NCI-H446 treated with DMSO at 0.1 percent for 48 hours (cell line): ENCODE measurements at places on chromosomes 7 and 10.

DNA sequence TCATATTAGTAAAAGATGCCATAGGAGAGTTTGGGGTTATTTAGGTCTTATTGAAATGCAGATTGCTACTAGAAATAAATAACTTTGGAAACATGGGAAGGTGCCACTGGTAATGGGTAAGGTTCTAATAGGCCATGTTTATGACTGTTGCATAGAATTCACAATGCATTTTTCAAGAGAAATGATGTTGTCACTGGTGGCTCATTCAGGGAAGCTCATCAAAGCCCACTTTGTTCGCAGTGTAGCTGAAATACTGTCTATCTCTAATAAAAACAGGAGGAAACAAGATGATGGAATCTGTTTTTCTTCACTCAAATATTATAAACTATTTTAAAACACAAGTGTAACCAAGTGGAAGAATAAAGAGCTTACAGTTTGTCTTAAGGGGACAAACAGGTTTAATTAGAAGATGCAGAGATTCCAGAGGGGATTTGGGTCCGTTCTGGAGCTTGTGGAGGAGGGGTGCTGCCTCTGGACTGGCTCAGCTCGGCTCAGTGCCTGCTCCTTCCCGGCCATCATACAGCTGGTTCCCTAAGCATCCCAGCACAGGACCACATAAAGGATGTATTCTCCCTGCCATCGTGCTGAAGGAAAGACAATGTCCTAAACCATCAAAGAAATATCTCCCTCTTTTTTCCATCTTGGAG is 20.4 kb downstream of the OPALIN start:
- DNase-seq, result no peak

- no peak for DNase-seq
Observed at GRCh38 chr7:112283382-112283910, 77.0 kb downstream of the ZNF277 start.

- DNase-seq, result no peak
Observed at GRCh38 chr10:114879093-114879492, 57.5 kb downstream of the FHIP2A start.

DNA sequence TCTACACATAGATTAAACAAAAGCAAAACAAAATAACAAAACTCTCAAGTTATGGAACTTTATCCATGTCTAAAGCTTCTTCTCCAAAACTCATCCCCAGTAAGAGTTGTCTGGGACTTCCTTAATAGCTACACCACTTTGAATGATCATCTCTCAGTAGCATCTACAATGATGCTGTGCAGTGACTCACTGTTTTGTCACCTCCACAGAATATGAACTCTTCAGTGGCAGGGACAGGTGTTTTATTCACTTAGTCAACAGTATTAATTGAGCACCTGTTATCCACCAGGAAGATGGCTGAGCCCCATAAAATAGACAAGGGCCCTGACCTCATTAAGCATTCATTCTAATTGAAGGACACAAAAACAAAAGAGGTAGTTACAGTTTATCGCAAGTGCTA is 350.7 kb downstream of the ELMO1 start:
- DNase-seq, result no peak

- no peak for DNase-seq
Observed at GRCh38 chr10:8670461-8670860, 616.0 kb downstream of the GATA3 start.

DNA sequence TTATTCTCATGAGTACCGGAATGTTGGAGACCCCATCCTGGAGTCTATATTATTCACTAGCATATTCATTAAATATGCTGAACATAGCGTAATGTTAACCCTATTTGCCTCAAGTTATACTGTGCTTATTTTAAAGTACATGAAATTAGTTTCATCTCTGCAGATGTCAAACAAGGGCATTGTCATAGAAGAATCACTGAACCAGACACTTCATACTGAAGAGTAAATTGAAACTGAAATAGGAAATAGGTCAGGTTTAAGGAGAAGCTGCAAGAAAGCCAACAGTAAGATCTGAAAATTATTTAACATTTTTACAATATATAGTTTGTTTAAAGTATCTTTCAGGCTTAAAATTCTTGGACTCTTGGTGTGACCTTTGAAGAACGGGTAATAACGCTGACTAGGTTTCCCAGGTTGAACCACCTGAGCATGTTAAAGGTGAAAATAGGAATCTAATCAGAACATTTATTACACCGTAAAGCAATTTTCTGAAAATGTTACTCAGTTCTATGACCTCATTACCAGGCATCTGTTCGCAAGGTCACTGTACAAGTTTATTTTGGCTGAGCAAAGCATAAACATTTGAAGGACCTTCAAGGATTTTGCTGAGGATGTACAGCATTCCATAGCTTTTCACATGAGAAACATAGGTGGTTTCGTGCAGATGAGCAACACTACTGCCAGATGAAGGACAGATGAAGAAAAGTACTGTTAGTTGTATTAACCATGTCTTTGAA is 82.7 kb downstream of the REEP3 start:
- no peak for DNase-seq

GRCh38 chr10:131909014-131909808 is 8.4 kb downstream of the PPP2R2D start:
- DNase-seq, result no peak

GRCh38 chr7:27697861-27698430 is 35.3 kb upstream of the HIBADH start:
- no peak for DNase-seq
